Trophoblast cell (in vitro differentiated cells and primary cell): ENCODE measurements at places on chromosomes 3 and 15.

DNA sequence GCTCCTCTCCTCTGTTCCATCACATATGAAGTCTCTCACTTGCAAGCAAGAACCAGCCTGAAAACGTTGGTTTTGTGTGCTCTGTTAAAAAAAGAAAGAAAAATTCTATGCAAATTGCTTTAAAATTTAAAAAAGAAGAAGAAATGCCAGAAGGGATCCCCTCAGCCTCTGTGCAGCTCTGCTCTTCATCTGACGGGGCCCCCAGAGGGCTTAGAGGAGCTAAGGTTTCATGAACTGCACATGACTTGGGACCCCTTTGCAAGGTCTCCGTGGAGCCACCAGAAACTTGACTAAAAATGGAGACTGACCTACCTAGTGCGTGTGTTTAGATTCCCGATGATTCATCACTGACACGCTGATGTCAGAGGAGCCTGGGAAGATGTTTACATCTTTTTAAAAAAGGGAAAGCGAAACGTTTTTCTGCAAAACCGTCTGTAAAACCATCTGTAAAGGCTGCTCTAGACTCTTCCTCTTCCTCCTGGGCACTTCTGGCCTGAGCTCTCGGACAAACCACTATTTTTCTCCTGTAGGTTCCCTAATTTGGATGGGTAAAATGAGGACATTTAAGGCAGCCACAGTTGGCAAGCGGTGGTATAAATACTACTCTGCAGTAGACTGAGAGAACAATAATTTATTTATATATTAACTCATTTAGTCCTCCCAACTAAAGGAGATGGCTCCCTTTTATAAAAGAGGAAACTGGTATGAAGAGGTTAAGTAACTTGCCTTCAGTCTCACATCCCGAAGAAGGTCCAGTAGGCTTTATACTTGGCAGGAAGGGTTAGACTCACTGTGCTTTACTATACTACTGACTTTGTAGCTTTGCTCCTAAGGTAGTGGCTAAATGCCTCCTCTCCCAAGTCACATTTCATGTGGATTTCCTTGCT is 67.2 kb upstream of the POLG start:
- peak; percentile 38 for DNase-seq
- H3K36me3 ChIP-seq: no peaks in the 10 kb centered on the region
- H3K4me1 ChIP-seq: peaks cover under 1% of the 10 kb centered on the region
- no peak overlapping the region for H3K27ac ChIP-seq

DNA sequence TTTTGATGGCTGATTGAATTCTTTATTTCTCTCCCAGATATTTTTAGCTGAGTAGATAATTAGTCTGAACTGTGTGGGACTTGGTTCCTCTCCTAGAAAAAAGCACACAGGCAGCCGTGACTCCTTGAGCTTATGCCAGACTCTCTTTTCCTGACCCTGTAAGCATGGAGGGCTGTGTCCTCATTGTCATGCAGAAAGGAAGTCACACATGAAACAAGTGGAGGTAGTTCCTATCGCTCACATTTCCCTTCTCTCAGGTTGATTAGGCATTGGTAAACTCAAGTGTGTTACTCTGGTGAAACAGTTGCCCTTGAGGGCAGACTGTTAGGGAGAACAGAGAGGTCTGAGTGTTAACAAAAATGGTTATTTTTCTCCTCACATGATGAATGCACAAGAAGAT is 6.3 kb upstream of the RTP4 start:
- H3K4me3 ChIP-seq: no peak overlapping the region
- no peak overlapping the region for H3K27ac ChIP-seq

DNA sequence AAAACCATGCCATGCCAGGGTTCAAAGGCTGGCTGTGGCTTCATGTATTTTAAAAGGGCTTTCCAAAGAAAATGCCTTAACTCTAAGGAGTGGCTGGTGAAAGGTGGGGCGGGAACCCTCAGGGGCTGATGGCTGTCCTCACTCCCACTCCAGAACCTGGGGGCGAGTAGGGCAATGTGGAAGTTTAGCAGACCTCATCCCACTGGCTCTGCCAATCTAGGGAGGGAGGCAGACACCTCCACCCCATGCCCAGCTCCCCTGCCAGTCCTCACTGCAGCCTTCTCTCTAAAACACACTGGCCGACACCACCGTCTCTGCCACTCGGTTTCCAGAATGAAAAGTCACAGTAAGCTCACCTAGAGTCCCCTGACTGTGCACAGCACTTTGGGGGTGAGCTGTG is 99.5 kb downstream of the TMEM266 start:
- H3K4me1 ChIP-seq: peaks cover 1% of the 10 kb centered on the region
- no peak overlapping the region for H3K27ac ChIP-seq
- no peak for DNase-seq
- no peaks in the 10 kb centered on the region for H3K36me3 ChIP-seq
- H3K4me3 ChIP-seq: no peak overlapping the region

GRCh38 chr3:63673111-63673510 is 20.6 kb downstream of the SNTN start:
- no peak for DNase-seq
- H3K4me1 ChIP-seq: no peaks in the 10 kb centered on the region
- H3K27ac ChIP-seq: no peak overlapping the region
- H3K4me3 ChIP-seq: no peak overlapping the region
- no peaks in the 10 kb centered on the region for H3K36me3 ChIP-seq
- H3K27me3 ChIP-seq: no peaks in the 10 kb centered on the region

DNA sequence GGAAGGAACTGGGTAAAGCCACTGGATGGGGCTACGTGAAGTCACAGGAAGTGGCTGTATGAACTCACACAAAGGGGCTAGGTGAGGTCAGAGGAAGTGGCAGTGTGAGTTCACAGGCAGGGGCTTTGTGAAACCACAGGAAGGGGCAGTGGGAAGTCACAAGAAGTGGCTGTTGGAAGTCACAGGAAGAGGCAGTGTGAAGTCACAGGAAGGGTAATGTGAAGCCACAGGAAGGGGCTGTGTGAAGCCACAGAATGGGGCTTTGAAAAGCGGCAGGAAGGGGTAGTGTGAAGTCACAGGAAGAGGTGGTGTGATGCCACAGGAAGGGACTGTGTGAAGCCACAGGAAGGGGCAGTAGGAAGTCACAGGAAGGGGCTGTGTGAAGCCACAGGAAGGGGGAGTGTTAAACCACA is 34.6 kb downstream of the GASK1A start:
- no peaks in the 10 kb centered on the region for H3K36me3 ChIP-seq
- H3K4me1 ChIP-seq: no peaks in the 10 kb centered on the region
- H3K27ac ChIP-seq: no peak overlapping the region
- H3K4me3 ChIP-seq: no peak overlapping the region

- H3K4me3 ChIP-seq: no peak overlapping the region
- H3K36me3 ChIP-seq: no peaks in the 10 kb centered on the region
- no peaks in the 10 kb centered on the region for H3K4me1 ChIP-seq
These were observed 84.2 kb downstream of the SEMA6D start for GRCh38 chr15:47801522-47801921.
